AG20443 (cell line): ENCODE measurements at places on chromosomes 6 and 20.
A peak's percentile ranks its signal among the peaks of the same experiment; 100 is the strongest.

GRCh38 chr6:80338201-80338836 lies 231.8 kb downstream of the BCKDHB start:
- DNase-seq: no peak

GRCh38 chr20:36548704-36549627 lies 7.6 kb downstream of the MYL9 start:
- DNase-seq: no peak

DNA sequence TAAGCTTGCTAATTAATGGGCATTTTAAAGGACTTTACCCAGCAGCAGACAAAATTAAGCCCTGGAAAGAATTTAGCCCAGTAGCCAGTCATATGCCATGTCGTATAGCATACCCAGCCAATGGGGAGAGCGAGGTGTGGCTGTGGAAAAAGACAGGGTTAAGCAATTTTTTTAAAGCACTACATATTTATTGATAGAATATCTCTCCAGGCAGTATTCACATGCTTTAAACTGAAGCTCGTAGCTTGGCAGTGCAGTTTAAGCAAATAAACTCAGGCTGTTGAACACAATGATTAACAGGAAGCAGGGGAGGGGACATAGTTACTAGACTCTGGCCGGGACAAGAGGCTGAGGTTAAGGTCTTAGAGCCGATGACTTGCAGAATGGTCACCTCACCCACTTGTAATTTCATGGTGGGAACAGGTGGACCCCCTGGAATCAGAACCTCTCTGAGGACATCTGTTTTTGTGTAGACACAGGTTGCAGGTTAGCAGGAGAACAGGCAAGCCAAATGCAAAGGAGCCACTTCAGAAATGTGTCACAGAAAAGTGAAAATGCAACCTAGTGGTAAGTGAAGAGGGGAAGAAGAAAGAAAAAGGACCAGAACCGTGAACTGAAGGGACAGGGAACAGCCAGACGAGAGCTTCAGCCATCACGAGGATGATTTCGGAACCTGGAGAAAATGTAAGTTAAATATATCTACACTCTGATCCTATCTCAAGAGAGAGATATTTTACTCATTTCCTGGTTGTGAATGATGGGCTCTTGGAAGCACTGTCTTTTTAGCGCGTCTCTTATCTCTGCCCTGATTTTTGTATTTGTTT lies 7.2 kb downstream of the GCNT2 start:
- peak; percentile 24 for DNase-seq

DNA sequence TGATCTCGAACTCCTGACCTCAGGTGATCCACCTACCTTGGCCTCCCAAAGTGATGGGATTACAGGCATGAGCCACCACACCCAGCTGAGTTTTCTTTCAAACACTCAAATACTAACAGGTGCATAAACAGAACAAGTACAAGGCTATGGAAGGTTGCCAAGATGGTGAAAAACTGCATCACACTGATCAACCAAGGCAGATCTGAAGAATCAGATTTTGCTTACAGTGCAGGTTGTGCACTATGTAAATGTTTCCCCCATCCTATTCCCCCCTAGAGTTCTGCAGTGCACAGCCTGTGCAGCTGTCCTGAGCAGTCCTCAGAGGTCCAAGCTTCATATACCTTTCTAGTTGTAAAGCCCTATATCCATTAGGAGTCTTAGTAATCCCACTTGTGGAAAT lies 73.0 kb downstream of the GFRA4 start:
- DNase-seq: no peak

GRCh38 chr6:51118792-51119191 lies 300.1 kb downstream of the TFAP2B start:
- DNase-seq: no peak

DNA sequence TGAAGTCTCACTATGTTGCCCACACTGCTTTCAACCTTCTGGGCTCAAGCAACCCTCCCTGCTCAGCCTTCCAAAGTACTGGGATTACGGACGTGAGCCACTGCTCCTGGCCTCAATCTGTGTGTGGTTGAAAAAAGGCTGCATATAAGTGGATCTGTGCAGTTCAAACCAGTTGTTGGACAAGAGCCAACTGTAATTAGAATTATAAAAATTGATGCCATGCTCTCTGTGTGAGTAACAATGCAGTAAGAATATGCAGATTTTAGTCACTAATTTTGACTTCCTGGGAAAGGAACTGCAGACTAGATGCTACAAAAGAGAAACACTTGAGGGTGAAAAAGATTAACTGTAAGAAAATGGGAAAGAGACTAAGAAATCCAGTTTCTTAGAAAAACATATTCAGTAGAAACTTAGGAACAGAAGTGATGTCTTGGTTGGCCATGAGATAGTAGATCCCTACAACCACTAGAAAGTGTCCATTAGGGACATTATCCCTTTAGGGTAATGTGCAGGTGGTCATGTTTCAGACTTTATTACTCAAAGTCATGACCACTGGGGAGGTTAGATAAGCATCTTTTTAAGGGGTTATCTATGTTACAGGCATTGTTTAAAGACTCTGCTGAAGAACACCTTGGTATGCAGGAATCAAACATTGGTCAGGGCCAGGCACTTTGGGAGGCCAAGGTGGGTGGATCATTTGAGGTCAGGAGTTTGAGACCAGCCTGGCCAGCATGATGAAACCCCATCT lies 26.3 kb downstream of the ITCH start:
- no peak for DNase-seq

GRCh38 chr6:142647449-142648035 lies 297.4 kb downstream of the HIVEP2 start:
- DNase-seq: no peak

- DNase-seq: no peak
Observed at GRCh38 chr6:114762145-114762544, 419.3 kb upstream of the HS3ST5 start.

GRCh38 chr6:147067184-147067583 lies 137.0 kb upstream of the STXBP5 start:
- DNase-seq: no peak

DNA sequence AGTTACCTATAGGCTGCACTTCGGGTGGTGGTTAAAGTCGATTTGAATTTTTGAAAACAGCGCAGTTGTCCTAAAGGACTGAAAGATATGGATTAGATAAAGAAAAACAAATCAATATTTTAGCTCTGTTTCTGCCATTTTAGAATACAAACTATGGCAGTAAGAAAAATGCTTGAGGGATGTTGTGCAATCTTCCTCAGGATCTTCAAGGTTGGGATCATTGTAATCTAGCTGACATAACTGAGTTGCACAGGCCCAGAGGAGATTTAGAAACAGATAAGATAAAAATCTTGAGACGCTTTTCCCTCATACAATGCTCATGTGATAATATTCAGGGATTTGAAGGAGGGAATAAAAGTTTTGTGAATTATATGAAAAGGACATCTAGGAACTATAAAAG lies 926 bp downstream of the PEX3 start:
- no peak for DNase-seq

DNA sequence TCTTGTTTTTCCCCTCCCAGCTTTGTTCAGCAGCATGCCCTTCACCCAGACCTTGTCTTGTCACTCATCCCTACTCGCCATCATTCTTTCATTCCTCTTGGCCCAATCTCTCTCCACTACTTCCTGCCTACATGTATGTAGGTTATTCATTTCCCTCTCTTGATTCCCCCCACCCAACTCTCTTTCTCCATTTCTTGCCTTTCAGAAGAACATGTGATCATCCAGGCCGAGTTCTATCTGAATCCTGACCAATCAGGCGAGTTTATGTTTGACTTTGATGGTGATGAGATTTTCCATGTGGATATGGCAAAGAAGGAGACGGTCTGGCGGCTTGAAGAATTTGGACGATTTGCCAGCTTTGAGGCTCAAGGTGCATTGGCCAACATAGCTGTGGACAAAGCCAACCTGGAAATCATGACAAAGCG lies 2.6 kb downstream of the HLA-DRA start:
- DNase-seq: no peak

DNA sequence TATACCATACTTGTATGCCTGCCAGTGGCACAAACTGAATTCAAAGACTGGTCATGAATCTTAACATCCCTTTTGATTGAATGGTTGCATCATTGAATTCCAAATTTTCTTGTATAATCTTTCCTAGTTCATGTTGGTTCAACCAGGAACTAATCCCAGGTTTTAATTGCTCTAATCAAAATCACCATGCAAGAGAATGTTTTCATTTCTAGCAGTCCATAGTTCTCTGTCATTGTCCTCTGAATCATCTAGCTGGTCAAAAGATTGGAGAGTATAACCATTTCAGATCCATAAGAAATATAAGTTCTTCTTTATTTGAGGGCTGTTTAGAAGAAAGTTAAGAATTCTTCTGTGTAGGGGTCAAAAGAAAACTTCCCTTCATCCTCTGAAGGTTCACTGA lies 57.2 kb downstream of the ZNF292 start:
- DNase-seq: no peak

DNA sequence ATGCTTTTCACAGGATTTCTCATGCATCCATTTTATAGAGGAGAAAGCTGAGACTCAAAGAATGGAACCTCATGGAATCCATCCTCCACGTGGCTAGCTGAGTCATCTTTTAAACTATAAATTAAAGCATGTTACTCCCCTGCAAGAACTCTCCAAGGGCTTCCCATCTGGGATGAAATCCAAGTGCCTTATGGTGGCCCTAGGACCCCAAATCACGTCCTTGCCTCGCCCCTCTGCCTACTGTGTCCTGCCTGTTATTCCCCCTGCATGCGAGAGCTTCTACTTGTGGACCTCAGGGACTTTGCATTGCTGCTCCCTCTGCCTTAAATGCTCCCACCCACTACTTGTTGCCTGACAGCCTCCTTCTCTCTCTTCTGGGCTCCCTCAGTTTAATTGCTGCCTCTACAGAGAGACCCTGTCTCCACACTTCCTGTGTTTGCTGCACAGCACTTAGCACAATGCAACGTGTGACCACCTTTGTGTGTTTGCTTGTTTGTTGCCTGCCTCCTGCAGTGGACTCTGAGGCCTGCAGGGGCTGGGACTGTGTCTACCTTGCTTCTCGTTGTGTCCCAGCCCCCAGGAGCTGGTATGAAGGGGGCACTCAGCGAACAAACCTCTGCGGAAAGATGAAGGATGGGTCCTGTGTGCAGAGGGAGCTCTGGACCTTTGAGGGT lies 39.4 kb downstream of the TOX2 start:
- no peak for DNase-seq

GRCh38 chr6:15779726-15780125 lies 116.9 kb upstream of the DTNBP1 start:
- no peak for DNase-seq

- no peak for DNase-seq
Observed at GRCh38 chr6:17450397-17450796, 57.0 kb downstream of the CAP2 start.

- peak; percentile 78 for DNase-seq
Observed at GRCh38 chr6:74606582-74607071, 599.2 kb downstream of the COL12A1 start.

DNA sequence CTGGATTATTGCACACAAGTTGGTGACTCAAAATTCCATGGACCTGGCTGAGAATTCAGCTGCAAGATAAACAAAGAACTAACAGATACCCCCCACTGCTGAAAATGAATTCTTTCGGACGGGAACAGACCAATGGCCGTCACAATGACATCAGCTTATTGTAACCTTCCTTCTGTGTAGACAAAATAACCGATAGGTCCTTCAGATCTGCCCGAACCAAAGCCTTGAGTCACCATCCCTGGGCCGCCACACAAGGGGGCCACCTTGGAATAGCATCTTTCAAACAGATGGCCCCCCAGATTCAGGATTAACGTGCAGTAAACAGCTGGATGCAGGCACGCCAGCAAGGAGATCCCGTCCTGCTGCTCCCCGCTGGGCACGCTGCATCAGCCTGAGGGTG lies 214.0 kb upstream of the EXOC2 start:
- no peak for DNase-seq

- DNase-seq: no peak
Observed at GRCh38 chr20:1741309-1742048, 83.9 kb upstream of the SIRPG start.

GRCh38 chr6:88864359-88865054 lies 98.9 kb downstream of the RNGTT start:
- DNase-seq: no peak

- peak; percentile 77 for DNase-seq
Observed at GRCh38 chr20:23340524-23340923, 10.1 kb upstream of the NXT1 start.

GRCh38 chr6:85476532-85476931 lies 26.6 kb downstream of the NT5E start:
- no peak for DNase-seq

- DNase-seq: no peak
Observed at GRCh38 chr6:13892017-13892645, 32.6 kb upstream of the RNF182 start.
